GM12864 (cell line): ENCODE measurements at places on chromosomes 7 and 10.
A peak's percentile ranks its signal among the peaks of the same experiment; 100 is the strongest.

DNA sequence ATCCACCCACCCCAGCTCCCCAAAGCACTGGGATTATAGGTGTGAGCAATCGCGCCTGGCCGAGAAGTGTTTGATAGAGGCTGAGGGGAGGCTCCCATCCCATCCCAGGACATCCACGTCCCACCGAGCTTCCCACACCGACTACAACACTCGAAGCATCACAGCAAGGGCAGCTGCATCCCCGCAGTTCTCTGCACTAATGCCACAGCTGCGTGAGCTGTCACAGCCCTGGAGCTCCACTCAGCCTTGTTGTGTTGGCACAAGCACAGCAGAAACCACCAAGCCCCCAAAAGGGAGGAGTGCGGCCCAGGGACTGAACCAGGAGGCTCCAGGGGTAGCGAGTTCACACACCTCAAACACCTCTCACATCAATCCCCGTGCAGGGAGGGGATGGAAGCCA, 121.6 kb downstream of the DIP2C start:
- DNase-seq: no peak

DNA sequence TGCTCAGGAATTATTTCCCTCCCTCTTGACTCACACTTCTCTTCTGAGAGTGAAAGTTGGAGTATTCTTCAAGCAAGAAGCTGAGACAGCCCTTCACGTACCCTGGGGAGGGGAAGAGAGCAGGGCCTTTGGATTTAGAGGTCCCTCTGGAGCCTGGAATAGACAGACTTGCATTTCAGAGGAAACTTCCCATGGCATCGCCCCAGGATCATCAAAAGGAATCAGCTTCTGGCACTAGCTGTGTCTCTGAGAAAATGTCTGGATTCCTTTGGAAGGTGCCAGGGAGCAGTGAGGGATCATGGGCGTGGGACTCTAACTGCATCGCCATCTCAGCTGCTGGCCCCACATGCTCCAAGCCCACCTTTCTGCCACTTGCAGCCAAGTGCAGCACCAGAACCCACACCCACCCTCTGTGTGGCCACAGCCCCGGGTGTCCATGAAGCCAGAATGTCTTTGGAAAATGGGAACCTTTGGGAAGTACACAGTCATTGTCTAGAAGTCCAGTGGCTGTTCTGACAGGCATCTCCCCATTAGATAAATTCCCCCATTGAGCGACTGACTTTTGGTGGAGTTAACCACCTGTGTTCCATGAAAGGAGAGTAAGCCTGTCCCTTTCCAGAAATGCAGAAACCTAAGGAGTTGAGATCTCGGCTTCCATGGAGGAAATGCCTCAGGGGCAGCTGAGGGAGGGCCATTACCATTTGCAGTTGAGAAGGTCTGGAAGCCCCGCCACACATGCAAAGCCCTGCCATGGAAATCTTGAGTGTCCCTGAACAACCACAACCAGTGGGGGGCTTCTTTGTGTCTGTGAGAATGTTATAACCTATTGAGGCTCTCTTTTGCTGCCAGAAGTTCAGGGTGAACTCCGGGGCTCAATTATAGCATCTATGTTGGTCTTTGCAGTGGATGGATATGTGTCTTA, 57.8 kb upstream of the GDF10 start:
- DNase-seq: no peak

GRCh38 chr7:150950496-150951180, 27.5 kb downstream of the KCNH2 start:
- no peak for DNase-seq

GRCh38 chr7:137852108-137852507, 5.3 kb upstream of the DGKI start:
- no peak for DNase-seq

GRCh38 chr7:48962821-48963505, 38.6 kb downstream of the CDC14C start:
- no peak for DNase-seq

DNA sequence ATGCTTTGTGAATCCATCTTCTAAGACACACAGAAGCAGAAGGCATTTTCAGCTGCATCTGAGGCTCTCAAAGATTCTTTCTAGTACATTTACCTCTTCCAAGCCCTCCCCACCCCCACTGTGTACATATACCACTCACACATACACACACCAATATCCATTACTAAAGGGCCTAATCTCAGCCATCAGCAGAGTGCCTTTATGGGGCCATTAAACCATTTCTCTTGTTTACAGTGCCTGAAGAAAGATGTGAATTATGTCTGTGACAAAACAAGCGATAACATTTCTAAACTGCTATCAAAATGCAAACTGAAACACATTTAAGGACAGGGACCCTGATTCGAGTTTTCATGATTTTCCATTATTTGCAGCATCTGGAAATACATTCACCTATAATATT, 40.0 kb downstream of the ETV1 start:
- no peak for DNase-seq

- no peak for DNase-seq
Observed at GRCh38 chr10:121822180-121822579, 105.7 kb downstream of the ATE1 start.

DNA sequence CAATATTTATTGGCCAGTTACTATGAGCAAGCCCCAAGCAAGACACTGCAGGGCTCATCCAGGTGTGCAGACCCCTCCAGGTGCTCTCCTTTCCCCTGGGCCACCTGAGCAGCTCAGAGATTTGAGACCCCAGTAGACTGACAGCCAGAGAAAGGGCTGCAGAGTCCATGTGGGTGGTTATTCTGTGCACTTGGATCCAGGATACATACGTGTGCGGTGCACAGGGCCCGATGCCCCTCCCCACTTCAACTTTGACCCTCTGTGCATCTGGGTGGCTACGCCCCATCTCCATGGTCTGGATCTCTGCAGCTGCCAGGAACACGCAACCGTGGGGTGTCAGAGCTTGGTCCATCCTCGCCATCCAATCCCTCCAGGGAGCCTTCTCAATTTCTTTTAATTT, 72.9 kb downstream of the MKI67 start:
- DNase-seq: no peak

DNA sequence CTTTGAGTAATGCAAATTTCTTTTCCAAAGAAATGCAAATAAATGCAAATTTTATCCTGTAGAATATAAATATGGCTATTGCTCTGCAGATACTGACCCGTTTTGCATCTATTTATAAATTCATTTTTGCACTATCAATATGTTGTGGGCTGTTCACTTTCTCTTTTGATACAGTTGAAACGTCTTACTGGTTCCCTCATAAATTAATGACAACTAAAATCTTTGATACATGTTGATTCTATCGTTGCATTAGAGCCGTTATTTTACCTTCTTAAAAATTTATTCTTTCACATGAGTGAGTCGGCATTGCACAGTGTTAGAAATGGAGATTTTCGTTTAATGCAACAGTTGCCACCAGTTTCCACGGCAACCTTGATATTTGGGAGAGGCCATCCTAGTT, 689.3 kb upstream of the FOXK1 start:
- no peak for DNase-seq

DNA sequence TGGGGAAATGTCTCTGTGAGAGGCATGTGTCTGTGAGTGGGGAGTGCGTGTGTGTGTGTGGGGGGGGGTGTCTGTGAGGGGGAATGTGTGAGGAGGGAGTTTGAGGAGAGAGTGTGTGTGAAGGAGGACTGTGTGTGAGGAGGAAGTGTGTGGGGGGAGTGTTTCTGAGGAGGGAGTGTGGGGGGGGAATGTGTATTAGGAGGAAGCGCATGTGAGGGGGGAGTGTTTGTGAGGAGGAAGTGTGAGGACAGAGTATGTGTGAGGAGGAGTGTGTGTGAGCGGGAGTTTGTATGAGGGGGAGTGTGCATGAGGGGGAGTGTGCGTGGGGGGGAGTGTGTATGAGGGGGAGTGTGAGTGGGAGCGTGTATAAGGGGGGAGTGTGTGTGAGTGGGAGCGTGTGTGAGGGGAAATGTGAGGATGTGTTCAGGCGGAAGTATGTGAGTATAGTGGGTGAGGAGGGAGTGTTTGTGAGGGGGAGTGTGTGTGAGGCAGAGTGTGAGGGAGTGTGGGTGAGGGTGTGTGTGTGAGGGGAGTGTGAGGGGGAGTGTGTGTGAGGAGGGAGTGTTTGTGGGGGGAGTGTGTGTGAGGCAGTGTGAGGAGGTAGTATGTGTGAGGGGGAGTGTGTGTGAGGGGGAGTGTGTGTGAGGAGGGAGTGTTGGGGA, 21.8 kb upstream of the PTPRN2 start:
- no peak for DNase-seq

GRCh38 chr10:74329873-74330272, 178.9 kb downstream of the ADK start:
- no peak for DNase-seq

DNA sequence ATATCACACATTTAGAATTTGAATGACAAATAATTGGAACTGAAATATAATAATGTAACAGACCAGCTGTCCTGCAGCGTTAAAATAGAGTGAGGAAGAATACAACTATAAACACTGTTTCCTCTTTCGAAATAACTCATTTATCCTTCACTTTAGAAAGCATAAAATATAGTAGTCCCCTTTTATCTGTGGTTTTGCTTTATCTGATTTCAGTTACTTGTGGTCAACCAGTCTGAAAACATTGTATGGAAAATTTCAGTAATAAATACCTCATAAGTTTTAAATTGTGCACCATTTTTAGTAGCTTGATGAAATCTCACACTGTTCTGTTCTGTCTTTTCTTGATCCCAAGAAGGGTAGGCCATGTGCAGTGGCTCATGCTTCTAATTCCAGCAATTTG, 31.7 kb downstream of the POLR1F start:
- DNase-seq: no peak

GRCh38 chr7:45240273-45240771, 82.7 kb downstream of the RAMP3 start:
- DNase-seq: no peak

GRCh38 chr7:98619450-98620321, 2.6 kb downstream of the NPTX2 start:
- DNase-seq: no peak

DNA sequence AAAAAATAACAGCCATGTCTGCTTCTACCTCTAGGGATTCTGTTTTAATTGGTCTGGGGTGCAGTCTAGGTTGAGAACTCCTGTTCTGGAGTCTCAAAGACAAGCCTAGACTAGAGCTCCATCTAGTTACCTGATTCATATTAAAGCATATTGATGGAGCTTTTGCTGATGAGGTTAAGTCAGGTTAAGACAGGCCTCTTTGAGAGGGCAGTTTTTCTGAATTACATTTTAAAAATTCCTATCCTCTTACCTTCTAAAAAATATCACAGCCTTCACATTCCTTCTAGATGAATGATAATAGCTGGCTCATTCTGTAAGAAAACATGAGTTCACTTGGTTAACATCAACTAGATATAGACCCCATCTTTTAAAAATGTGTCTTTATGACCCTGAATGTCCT, 28.9 kb downstream of the MGAM start:
- no peak for DNase-seq

DNA sequence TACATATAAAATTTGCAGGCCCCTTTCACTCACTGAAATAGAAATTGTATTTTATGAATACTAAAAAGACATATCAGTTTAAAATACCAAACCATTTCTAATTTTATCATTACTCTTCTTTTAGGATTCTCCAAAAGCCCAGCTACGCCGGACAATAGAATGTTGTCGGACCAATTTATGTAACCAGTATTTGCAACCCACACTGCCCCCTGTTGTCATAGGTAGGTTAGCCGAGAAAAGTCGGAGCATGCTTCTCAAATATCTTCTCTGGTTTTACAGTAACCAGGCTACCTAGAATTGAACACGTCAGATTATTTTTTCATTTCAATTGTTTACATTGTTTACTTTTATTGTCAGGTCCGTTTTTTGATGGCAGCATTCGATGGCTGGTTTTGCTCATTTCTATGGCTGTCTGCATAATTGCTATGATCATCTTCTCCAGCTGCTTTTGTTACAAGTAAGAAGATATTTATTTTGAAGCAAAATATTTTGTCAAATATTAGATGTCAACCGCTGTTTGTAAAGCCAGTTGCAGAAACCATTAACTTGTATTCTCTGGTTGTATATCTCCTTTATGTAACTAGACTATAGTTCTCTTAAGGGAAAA, 57.6 kb downstream of the MMRN2 start:
- peak; percentile 25 for DNase-seq

- DNase-seq: no peak
Observed at GRCh38 chr10:63429281-63429680, 36.5 kb downstream of the JMJD1C start.

DNA sequence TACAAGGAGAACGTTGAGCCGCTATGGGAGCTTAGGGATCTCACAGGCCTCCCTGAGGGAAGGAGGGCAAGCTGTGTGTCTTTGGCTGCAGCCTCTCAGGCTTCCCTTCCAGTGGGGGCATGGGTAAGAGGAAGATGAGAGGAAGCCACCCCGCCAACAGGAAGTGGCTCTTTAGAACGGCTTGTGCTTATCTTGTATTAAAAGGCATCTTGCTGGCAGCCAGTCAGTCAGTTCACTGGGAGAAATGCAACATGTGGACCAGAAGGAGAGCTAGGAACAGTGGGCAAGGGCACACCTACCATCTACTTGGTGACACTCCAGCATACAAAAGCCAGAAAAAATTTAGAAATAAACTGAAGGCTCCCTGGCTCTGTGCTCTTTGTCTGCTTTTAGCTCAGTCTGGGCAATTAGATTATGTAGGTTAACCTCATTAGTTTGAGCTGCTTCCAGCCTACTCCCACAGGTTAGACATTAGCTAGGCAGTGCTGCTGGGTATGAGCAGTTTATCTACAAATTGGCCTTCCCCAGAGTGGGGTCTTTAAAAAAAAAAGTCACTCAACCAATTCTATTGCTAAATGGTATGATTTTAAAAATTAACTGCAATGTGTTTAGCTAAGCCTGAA, 595.9 kb downstream of the KCNMA1 start:
- DNase-seq: no peak

DNA sequence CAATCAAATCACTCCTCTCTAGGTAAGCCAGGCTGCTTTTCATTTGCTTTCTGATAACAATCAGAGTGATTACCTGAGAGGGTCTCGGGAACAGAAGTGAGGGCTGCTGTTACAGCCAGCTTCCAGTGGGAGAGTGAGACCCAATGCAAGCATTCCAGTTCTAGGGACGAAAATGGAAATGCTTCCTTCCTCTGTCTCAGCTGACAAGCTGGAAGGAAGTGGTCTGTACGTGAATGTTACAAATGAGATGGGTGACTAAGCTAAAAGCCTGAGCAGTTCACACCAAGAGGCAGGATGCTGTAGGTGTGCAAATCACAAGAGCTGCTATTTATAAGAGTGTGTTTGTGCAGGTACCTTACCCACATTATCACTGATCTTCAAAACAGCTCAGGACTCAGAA, 772.4 kb downstream of the GRID1 start:
- DNase-seq: no peak

DNA sequence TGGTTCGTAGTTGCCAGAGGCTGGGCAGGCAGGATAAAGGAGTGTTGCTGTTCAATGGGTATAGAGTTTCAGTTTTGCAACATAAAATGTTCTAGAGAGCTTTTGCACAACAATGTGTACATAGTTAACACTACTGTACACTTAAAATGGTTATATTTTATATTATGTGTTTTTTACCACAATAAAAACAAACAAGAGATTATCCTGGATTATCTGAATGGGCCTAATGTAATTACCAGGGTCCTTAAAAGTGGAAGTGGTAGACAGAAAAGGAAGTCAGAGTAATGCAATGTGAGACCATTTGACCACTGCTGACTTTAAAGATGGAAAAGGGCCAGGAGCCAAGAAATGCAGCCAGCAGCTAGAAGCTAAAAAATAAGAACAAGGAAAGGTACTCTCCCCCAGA, 159.7 kb downstream of the SGMS1 start:
- DNase-seq: no peak
